ENCODE measurements at places on chromosomes 7 and 10.
A peak's percentile ranks its signal among the peaks of the same experiment; 100 is the strongest.

DNA sequence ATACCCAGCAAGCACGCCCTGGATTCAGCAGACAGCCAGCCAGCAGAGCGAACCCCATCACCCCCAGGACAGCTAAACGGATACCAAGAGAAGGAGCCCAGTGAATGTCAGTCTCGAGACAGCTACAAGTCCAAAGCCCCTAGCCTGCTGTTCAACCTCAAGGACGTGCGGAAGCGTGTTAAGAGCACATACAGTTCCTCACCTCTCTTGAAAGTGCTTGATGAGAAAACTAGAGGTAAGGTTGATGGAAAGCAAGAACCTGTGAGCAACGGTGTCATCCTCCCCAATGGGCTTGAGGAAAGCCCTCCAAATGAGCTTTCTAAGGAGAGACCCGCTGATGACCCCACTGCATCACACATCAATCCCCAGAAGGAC lies 24.9 kb downstream of the C10orf71 start:
- no peak for DNase-seq

DNA sequence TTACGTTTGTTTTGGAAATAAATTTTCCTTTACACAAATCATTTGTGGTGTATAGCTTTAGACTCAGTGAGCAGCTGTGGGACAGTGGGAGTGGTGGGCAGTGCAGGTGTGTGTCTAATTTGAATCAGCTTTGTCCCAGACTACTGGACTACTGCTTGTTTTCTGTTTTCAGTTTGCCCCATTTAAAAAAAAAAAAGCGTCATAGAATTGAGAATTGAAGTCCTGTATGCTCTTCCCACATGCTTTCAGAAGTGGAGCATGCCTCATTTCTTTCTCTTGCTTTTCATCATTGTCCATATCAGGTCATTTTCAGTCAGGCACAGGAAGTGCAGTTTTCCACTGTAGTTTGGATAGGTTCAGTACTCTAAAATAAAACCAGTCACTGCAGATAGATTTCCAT lies 66.1 kb downstream of the SHH start:
- DNase-seq = no peak

- DNase-seq = no peak
Measured at GRCh38 chr7:91880016-91880412, 488 bp downstream of the MTERF1 start.

GRCh38 chr7:144122876-144123275 lies at the start of gene OR2A14:
Gene OR2A14, plus strand, starts transcription at chr7:144123176. Its CDS starts 5,937 bp downstream, at chr7:144129113.
- no peak for DNase-seq

DNA sequence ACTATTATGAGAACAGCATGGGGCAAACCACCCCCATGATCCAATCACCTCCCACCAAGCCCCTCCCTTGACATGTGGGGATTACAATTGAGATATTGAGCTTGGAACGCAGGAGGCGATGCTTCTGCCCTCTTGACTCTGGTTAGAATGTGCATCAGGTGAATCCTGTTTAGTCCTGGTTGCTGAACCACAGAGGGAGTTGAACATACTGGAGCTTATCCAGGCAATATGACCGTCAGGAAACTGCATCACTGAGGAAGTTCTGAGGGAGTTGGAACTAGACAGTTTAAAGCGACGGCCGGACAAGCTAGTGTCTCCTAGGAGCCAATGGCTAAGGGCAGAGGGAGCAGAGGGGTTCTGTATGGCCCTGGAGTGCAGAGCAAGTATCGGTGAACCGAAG lies 31.8 kb upstream of the GARS1 start:
- DNase-seq = no peak

- peak; percentile 25 for DNase-seq
Measured at GRCh38 chr10:2938869-2939268, 128.5 kb upstream of the PFKP start.

- DNase-seq = no peak
Measured at GRCh38 chr10:53765311-53765710, 992.7 kb upstream of the MBL2 start.

DNA sequence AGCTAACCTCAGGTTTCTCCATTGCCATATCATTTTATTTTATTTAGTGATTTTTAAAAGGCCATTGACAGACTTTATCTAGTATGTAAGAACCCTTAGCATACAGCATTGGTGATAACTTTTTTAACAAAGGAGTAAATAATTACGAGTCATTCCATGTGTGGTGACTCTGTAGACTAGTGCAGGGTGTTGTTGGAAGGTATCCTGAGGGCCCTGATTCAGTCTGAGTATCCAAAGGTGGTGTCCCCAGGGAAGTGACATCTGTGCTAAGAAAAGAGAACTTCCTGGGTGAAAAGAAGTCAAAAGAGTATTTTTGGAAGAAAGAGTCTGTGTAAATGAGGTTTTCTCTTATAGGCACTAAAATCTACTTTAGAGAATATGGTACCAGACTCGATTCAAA lies 308.4 kb downstream of the C7orf25 start:
- no peak for DNase-seq

GRCh38 chr10:43323245-43323644 lies 48.2 kb upstream of the FXYD4 start:
- no peak for DNase-seq

GRCh38 chr7:135801045-135801693 lies 52.6 kb upstream of the FAM180A start:
- DNase-seq = peak; percentile 69

GRCh38 chr10:69374242-69374641 lies 42.5 kb downstream of the TACR2 start:
- DNase-seq = no peak

DNA sequence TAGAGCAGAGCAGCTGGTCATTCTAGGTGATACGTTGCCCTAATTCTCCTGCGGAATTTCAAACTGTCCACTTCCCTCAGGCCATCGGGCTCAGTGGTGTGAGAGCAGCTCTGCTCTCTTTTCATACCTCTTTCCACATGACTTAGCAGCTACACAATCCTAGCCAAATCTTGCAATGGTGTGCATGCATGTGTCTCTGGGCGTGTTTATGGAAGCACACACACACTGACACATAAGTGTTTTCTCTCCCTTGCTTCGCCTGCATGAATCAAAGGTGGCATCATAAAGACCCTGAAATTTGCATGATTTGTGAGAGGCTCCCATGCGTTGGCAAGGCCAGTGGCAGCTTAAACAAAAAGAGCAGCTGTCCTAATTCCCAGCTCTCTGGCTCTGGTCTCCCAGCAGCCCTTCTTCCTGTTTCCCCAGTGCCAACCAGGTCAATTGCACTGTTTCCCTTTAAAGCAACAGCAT lies 1189.5 kb downstream of the GATA3 start:
- DNase-seq = no peak

DNA sequence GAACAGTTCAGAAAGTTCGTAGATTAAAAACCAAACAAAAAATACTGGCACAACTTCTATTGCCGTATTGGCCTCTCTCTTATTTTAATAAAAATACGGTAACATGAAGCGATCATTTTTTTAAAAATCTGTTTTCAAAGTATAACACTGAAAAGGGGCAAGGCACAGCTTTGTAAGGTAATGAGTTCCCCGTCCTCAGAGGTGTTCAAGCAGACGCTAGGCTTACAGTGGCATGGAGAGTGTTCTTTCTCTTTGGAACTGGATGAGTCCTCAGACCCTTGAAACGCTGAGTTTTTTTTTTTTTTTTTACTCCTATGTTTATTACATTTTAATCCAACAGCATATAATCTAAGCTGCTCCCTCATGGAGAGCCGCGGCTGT lies 7.8 kb downstream of the EN2 start:
- no peak for DNase-seq

DNA sequence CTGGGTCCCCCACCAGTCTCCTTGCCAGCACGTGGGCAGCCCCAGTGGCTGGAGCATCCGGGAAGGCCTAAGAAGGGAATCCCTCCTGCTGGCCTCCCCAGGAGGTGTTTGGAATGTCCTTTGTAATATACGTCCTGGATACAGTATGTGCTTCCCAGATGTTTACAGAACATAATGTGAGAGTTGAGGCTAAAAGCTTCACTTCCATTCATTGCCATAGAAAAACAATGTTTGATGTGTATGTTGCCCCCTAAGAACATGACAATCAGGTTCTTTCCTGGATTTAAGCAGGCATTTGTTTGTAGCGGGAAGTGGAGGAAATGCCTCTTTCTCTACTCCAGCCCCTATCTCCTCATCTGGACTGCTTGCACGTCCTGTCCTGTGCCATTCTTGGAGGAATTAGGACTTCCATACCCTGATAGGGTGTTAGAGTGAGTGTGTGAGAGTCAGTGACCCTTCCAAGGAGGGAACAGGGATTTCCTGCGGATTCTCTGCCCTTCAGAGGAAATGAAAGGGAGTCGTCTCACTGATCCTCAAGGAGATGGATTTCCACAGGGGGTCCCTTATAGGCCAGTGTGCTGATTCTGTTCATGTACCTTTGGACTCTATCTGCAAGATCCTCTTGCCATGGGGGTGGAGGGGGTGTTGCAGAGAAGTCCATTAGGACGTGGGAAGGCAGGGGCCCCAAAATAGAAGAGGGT lies 1.2 kb downstream of the IGFBP1 start:
- no peak for DNase-seq

- no peak for DNase-seq
Measured at GRCh38 chr10:132036887-132037675, 28.7 kb upstream of the JAKMIP3 start.

DNA sequence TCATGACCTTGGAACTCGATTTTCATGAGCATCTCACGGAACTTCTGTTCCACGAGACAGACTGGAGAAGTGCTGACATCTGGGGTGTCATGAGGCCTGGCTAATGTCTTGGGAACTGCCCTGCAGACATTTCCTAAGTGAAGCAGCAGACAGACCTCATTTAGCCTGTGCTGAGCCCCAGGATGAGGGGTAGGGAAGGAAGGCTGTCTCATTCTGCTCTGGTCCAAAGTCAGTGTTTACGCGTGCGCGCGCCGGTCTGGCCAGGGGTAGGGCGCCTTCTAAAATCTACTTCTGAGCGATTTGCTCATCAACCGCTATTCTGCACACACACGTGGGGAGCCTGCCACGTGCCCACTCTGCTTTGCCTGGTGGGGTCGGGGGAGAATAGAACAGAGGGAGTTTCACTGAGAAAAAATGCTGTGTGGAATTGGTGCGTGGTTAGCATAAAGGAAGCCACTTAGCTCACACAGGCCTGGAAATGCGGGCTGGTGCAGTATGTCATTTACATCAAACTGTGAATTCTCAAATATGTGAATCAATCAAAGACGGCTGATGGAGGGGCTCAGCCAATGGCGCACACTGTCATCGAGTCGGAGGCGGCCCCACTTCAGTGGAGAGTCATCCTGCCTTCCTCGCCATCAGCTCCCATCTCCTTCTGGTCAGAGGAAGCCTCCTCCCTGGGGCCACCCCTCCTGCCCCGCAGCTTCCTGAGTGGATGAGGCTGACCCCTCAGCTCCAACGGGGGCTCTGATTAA lies 335.1 kb downstream of the ADARB2 start:
- DNase-seq = no peak

DNA sequence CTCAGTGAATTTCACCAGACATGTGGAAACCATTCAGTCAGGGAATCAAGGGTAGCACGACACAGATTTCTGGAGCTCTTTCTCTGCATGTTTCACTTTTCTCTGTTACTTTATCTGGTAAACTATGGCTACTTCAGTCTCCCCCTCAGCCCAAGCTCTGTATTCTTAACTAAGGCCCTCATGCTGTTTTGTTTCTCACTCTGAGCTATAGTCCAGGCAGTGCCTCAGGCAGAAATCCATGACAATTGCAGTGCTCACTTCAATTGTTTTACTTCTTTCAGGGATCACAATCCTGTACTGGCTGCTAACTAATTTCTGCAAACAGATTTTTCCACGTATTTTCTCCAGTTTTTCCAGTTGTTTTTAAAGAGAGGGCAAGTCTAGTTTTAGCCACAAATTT lies 1599.9 kb upstream of the LRRTM3 start:
- DNase-seq = no peak

GRCh38 chr7:116771640-116772039 lies 90.7 kb upstream of the CAPZA2 start:
- no peak for DNase-seq

- DNase-seq = peak; percentile 98
Measured at GRCh38 chr10:29949411-29950011, 109.9 kb downstream of the JCAD start.

- no peak for DNase-seq
Measured at GRCh38 chr7:5248201-5248885, 34.4 kb upstream of the SLC29A4 start.

DNA sequence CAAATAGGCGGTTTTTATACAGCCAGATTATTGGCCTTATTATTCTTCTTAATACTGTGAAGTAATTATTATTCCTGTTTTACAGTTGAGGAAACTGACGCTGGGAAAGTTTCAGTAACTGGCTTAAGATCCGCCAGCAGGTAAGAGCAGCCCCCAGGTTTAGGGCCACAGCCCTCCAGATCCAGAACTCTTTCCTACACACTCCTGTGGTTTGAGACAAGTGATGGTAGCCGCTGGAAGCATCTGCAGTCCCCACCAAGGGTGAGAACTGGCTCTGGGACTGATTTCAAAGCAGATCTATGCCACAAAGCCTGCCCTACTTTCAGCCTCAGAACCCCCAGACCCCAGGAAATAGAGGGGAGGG lies 3.0 kb upstream of the UNC5B start:
- no peak for DNase-seq

DNA sequence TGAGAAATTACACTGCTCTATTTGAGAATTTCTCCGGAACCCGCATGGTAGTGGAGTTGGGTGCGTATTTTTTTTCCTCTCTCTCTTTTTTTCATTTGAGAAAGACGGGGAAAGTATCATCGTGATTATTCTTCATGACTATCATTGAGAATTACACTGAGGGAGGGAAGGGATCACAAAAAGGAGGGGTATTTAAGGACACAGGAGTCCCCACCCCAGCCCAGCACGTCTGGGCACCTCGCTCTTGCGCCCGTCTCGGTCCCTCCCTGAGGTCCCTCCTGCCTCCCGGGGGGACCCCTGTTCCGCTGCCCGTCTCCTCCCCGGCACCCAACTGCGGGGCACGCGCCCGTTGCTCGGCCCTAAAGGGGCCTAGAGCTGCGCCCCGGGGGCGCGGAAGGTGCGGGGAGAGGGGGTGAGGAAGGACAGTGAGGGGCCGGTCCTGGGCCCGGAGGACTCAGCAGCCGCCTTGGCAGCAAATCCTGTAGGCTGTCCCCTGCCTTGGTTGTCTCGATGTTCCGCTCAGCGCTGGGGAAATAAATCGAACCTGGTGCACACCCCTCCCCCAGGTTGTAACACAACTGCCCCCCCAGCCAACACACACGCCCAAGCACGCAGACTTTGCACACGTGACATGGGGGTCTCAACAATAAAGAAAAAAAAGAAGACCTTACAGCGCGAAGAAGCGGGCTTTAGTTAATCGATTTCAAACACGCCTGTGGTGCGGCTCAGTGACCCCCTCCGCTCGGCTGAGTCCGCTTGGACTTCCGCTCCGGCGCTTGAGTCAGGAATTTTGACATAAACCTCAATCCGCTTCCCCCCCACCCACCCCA lies 18.6 kb upstream of the GATA3 start:
- no peak for DNase-seq

GRCh38 chr7:105712877-105713276 lies 131.6 kb upstream of the EFCAB10 start:
- DNase-seq = no peak

GRCh38 chr10:59018977-59019376 lies 157.5 kb upstream of the PHYHIPL start:
- DNase-seq = no peak

GRCh38 chr7:46908770-46909169 lies 673.1 kb downstream of the TNS3 start:
- peak; percentile 88 for DNase-seq

- no peak for DNase-seq
Measured at GRCh38 chr7:127683776-127684681, 32.0 kb downstream of the SND1 start.

Measured in fibroblast of skin of back (primary cell).